ENCODE measurements at places on chromosomes 5 and 9.

GRCh38 chr5:177317959-177318377, 6.3 kb upstream of the MXD3 start:
- no peak for DNase-seq

DNA sequence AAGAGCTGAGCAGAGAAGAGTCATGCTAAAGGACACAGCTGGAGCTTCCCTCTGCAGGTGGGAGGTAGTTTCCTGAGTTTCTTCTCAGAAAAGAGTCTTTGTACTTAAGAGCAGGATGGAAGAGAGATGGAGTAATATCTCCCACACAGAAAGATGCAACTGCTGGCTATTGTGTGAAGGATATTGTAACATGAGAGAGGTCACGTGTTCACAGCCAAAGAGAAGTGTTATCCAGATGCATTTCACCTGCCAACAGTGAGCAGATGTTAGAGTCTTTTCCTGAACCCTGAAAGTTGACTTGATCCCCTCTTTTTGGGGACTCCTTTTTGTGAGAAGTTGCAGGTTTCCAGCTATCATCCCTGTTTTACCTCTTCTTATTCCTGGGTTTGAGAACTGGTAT, 14.0 kb upstream of the TRIO start:
- DNase-seq: no peak

DNA sequence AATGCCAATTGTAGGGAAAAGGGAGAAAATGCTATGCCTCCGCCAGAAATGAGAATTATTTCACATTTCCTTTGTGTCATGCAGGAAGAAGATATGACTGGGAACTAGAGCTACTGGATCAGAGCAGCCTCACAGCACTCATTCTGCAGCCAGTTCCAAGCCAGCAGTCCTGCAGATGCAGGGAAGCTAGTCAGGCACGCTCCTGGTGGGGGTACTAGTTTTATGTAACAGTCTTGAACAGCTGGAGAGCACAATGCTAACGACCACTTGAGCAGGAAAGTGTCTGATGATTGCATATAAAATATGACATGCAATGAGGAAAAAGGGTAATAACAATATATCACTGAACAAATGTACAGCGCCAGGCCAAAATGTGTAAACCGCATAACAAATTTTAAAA, 21.7 kb downstream of the CDH10 start:
- no peak for DNase-seq

- DNase-seq: no peak
Observed at GRCh38 chr5:42943931-42944631, 96.0 kb downstream of the ANXA2R start.

- DNase-seq: no peak
Observed at GRCh38 chr5:56429110-56429561, 196.0 kb upstream of the ANKRD55 start.

DNA sequence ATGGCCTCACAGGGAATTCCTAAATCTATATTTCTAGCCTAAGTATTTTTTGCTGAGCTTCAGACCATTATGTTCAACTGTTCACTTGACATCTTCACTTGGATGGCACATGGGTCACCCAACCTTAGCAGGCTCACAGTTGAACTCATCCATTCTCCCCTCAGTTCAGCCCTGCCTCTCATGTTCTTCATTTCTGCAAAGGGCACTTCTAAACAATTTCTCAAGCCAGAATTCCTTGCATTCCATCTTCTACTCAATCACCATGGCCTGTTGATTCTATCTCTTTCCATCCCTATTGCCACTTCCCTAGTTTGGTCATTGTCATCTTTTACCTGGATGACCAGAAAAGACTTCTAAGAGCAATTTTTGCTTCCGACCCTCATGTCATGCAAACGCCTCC, 7.3 kb upstream of the RGS3 start:
- DNase-seq: no peak

GRCh38 chr9:81819155-81819554, 109.1 kb upstream of the SPATA31D4 start:
- no peak for DNase-seq

- no peak for DNase-seq
Observed at GRCh38 chr5:98902733-98903132, 26.1 kb downstream of the CHD1 start.

GRCh38 chr5:56358703-56359681, 125.9 kb upstream of the ANKRD55 start:
- DNase-seq: no peak

- no peak for DNase-seq
Observed at GRCh38 chr5:150138551-150139265, 16.9 kb downstream of the PDGFRB start.

GRCh38 chr5:178108966-178109365, 4.4 kb upstream of the N4BP3 start:
- no peak for DNase-seq

- peak; percentile 72 for DNase-seq
Observed at GRCh38 chr5:1522601-1523479, 920 bp downstream of the LPCAT1 start.

DNA sequence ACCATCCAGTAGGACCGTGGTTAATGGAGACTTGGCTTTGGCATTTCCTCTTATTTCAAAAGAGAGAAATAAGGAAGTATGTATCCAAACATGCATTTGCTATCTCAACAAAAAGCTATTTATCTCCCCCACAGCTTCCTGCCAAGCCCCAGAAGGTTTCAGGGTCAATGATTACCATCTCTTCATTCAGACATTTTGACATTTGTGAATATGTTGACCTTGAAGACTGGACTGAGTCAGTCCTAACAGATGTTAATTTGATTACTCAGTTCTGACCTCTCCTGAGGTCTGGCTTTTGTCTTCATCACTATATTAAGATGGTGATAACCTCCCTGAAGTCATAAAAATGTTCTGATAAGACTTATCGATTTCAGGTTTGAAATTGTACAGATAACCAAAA, 479.4 kb downstream of the AGTPBP1 start:
- no peak for DNase-seq

DNA sequence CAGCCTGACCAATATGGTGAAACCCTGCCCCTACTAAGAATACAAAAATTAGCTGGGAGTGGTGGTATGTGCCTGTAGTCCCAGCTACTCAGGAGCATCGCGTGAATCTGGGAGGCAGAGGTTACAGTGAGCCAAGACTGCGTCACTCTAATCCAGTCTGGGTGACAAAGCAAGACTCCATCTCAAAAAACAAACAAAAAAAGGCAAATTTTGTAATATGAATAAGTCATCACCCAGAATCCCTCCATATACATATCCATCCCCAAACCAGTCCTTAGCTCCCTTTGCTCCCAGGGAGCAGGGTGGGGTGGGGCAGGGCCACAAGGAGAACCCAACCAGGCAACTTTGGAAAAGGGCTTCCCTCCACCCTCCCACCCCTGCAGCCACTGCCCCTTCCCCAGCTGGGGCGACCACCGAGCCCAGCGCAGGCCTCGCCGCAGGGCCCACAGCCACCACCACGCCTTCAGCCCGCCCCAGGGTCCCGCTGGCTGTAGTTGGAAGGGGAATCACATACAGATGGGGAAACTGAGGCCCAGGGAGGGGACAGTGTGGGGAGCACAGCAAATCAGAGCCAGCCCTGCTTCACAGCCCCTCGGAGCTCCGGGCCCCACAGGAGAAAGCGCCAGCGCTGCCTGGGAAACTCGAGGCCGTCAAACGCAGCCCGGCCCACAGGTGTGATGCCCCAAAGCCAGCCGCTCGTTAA, 7.8 kb downstream of the NOTCH1 start:
- DNase-seq: no peak

DNA sequence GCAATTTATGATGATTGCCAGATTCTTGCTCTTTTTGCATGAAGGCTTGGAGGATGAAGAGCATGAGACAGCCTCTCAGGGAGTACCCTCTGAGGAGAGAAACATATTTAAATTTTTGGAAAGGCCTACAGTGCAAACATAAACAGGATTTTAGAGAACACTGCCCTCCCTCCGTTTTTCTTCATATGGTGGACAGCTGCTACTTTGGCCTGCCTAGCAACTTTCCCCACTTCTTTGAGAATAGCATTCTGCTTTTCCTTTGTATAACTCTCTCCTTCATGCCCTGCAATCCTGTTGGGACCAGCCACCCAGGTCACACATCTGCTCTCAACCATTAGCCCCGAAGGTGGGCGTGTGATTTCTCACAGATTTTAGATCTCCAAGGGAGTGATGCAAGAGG, 20.5 kb upstream of the TXN start:
- DNase-seq: no peak

DNA sequence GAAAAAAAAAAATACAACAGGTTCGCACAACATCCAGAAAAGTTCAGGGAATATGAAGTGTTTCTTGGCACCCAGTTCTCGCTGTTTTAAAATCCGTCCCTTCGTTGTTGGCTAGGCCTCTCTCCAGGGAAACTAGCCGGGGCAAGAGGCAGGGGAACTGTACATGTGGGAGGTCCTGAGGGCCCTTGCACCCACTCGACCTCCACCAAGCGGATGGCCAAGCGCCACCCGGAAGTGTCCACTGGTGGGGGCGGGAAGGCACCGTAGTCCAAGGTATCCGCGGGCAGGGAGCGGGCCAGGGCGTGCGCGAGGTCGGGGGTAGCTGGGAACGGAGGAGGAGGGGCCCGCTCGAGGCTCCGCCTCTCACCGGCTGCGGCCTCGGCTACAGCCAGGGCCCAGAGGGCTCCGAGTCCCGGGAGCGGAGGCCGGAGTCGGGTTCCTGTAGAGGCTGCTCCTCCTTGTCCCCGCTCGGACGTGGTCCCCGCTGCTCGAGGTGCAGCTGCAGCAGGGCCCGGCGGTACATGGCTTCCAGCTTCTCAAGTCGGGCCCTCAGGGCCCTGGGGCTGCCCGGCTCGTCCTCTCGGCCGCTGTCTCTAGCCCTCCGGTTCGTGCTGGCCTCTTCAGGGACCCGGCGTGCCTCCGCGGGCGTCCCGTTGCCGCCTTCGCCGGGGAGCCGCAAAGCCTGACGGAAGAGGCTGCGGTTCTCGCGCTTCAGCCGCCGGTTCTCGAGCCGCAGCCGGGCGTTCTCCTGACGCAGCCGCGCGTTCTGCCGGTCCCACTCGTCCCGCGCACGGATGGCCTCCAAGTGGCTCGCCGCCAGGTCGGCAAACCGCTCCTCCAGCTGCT, 720 bp downstream of the TUSC1 start:
- peak; percentile 83 for DNase-seq

DNA sequence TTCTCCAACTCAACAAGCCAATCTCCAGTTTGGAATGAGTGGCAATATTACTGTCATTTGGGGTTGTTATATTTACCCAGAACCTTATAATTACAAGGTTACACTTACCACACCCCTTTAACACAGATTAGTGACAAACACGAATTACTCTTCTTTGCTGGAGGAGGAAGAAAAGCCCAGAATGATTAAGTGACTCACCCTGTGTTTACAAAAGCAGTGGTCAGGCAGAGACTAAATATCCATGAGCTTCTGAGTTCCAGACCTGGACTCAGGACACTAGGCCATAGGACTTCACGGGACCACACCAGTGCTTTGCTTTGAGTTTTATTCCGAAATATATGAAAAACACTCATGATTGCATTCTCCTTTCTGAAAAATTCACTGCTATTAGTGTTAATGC, 370.8 kb downstream of the TLE1 start:
- no peak for DNase-seq

DNA sequence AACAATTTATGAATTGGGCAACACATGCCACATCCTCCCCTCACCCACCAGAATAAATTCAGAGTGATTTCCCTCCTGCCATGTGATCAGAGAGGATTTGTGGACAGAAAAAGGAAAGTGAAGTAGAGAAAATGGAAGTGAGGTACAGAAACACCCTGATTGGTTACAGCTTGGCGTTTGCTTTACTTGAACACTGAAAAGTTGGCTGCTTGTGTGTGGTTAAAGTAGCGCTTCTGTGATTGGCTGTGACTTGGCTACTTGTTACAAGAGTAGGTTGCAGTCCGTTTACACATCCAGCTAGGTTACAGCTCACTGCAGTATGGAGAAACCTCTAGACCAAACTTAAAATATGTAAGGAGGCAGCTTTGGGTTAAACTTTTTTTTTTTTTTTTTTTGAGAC, 205.2 kb upstream of the ZNF608 start:
- DNase-seq: no peak

GRCh38 chr9:94656200-94656599, 16.9 kb upstream of the FBP1 start:
- no peak for DNase-seq

DNA sequence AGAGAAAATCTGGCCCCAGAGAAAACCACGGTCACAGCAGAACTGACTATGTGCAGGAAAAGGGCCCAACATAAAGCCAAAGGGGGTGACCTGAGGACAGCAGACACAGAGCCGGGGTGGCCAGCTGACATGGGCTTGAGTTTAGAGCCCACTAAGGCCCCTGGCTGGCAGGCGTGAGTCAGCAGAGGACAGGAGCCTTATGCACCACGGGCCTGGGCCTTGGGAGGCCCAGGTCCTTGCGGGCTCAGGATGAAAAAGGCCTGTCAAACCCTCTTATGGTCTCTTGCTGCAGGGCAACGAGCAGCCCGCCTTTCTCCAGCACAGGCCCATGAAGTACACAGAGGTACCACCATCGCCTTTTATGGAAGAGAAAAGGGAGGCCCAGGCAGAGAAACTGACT, 19.7 kb downstream of the STK10 start:
- no peak for DNase-seq

GRCh38 chr9:123686829-123687192, 243.1 kb downstream of the DENND1A start:
- DNase-seq: no peak

DNA sequence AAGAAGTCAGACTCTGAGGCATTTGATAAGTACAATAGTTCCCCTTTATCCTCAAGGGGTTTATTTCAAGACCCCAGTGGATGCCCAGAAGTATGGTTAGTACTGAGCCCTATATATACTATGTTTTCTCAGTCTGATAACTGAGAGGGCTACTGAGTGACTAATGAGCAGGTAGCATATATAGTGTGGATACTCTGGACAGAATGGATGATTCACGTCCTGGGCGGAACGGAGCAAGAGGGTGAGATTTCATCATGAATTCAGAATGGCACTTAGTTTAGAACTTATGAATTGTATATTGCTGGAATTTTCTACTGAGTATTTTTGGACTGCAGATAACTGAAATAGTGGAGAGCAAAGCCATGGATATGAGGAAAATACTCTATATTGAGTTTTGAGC, 457.6 kb downstream of the PLK2 start:
- DNase-seq: peak; percentile 72

DNA sequence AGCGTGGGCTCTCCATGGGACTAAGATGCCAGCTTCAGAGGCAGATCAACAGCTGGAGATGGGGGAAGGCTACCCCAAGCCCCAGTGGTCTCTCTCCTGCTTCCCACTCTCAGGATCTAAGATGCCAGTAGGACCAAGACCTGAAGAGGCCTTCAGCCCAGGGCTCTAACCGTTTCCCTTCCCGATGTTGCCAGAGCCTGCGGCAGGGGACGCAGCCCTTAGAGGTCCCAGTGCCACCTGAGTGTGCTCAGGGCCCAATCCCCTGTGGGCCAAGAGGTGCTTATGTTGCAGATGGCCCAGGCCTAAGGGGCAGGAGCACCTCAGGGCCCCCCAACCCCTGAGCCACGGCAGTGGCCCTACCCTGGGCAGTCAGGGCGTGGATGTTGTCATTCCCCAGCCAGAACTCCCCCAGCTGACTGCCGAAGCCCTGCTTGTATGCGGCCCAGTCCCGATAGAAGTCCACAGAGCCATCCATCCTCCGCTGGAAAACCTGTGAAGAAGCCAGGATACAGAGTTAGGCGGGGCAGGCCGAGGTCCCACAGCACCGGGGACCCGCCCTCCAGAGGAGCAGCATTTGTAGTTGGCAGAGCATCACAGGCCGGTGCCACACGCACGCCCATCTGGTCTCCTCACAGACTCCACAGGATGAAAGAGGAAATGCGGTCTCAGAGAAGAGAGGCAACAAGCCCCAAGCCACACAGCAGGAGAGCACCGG, 5.4 kb downstream of the FCN1 start:
- no peak for DNase-seq

Measured in RWPE2 (cell line).